Peyer's patch (tissue), 4 donors: ENCODE measurements at places on chromosomes 6 and 20. TPM values are rescaled to one million over a fixed set of nuclear protein-coding genes. Genes with fewer than 3 reads are reported as not detected.

Gene BPIFB2
- total RNA-seq, result not detected

Gene CST7
- total RNA-seq, result 4.2 TPM

Gene FGD2
- 46.9 TPM for total RNA-seq

Gene RSPO4
- total RNA-seq, result not detected

Gene HS3ST5
- not detected for total RNA-seq

Gene JPH2
- 1.2 TPM for total RNA-seq

Gene TGM2
- total RNA-seq, result 31.4 TPM

Gene RGS19
- 5.5 TPM for total RNA-seq

GRCh38 chr6:8086755-8087306 is 15.5 kb downstream of the EEF1E1 start:
- no peak for DNase-seq

- no peak for DNase-seq
Measured at GRCh38 chr20:35661053-35661452, 3.6 kb downstream of the CPNE1 start.

- DNase-seq, result no peak
Measured at GRCh38 chr6:8172530-8172929, 70.2 kb upstream of the EEF1E1 start.

GRCh38 chr20:49345524-49345923 is 67.7 kb upstream of the ZNFX1 start:
- no peak for DNase-seq

DNA sequence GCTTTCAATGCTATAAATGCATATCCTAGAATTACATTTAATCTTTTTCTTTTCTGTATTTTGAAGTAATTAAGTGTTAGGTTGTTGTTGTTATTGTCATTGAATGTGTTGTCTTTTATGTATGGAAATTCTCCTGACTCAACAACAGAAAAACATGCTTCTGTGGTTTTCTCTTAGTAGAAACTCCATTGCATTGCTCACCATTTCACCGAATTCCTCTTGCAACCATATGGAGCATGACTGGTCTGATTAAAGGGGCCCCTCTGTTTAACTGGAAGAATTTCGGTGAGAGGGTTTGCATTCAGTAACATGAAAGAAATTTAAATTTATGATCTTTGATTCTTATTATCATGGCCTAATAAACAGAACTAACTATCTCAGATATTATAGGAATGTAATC is 454.3 kb upstream of the JARID2 start:
- no peak for DNase-seq

GRCh38 chr20:48421547-48421946 is 406.3 kb downstream of the PREX1 start:
- DNase-seq, result no peak

DNA sequence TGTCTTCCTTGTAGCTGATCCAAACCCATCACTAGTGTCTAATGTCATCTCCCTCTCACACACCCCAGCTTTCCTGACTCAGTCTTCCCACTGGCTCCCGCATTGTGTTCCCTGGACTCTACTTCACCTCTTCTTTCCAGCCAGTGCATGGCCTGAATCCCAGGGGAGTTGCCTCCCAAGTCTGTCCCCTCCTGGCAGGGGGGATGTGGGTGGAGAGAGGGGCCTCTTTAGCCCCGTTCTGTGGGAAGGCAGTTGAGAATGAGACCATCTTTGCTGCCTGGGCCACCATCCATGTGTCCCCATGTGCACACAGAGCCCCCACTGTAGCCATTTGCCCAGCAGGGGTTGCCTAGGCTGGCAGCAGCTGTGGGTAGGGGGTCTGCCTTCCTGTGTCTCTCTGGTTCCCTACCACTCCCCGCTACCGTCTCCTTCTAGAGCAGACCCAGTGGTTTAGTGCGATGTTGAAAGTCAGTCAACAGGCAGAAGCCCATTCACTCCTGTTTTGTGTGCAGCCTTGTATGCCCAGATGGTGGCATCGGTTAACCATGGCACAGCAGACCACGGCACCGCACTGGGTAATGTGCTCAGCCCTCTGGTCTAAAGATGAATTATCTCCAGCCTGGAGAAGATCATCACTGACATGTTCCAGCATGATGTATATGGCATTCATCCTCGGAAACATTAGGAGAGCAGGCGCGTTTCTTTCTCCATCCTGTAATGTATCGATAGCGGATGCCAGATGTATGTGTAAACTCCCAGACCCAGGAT is 178.8 kb upstream of the SNX9 start:
- DNase-seq, result no peak

- no peak for DNase-seq
Measured at GRCh38 chr20:38931984-38932383, 5.8 kb downstream of the FAM83D start.

DNA sequence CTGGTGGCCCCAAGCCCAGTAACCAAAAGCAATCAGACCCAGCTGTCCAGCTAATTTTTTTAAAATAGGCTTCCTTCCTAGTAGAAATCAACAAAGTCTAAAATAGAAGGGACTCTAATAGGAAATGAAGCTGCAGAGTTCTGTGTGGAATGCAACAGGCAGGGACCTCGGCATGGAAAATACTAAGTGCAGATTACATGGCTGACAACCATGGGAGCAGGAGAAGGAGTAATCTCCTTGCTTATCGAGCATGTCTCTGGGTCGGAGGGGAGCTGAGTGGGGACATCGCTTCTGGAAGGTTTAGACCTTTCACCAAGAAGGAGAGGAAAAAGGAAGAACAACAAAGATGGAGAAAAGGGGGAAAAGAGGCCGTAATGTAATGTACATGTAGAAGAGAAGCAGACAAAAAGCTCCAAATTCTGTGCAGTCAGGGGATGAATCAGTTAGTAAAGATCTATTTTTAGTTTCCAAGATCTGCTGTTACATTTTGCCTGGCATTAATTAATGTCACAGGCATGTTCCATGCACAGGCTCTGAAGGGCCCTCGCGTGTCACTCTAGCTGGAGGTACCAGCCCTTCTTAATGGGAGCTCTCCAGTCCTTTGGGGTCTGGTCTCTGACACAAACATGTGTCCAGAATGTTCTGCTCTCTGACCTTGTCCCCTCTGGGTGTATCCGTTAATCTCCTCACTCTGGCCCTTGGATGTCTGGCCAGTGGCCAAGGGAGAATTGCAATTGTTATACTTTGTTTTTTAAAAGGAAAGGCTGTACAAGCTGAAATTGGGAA is 16.6 kb upstream of the ZNF831 start:
- DNase-seq, result no peak

- DNase-seq, result no peak
Measured at GRCh38 chr20:32495217-32495565, 89.9 kb downstream of the NOL4L start.

- no peak for DNase-seq
Measured at GRCh38 chr20:57879779-57880570, 170.2 kb upstream of the PMEPA1 start.

- no peak for DNase-seq
Measured at GRCh38 chr6:102039441-102039840, 645.9 kb downstream of the GRIK2 start.

DNA sequence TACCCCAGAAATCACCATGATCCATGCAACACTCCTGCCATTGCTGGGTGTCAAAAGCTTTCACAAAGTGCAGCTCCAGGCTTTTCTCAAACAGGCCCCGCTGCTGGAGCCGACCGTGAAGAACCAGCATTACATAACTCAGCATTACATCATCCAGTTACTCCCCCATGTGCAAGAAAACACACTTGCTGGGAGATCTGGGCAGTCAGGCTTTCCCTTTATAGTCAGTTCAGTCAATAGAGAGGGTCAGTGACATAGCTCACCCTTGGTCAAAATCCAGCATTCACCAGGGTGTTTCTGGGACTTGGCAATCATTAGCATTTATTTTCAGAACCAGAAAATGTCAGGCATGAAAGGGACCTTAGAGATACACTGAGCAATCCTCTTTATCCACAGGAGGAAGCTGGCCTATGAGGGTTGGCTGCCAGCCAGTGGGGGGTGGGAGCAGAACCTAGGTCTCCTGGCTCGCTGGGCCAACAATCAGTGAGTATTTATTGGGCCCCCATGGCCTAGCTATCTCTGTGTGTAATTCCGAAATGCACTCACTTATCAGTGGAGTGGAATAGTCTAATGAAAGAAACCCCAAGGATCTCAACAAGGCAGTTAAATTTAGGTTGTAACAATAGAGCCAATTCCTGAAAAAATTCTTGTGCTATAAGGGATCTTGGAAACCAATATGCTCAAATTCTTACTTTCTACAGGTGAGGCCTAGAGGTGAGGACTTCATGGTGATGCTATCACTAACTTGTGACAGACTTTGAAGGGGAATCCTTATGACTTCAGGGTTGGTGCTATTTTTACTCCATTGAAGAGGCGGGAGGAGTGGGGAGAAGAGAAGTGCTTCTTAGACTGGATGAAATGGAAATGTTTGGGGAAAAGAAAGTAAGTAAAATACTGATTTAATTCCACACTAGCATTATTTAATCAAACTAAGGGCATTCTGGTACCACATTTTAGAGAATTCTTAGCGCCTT is 54.6 kb downstream of the LYRM4 start:
- no peak for DNase-seq

DNA sequence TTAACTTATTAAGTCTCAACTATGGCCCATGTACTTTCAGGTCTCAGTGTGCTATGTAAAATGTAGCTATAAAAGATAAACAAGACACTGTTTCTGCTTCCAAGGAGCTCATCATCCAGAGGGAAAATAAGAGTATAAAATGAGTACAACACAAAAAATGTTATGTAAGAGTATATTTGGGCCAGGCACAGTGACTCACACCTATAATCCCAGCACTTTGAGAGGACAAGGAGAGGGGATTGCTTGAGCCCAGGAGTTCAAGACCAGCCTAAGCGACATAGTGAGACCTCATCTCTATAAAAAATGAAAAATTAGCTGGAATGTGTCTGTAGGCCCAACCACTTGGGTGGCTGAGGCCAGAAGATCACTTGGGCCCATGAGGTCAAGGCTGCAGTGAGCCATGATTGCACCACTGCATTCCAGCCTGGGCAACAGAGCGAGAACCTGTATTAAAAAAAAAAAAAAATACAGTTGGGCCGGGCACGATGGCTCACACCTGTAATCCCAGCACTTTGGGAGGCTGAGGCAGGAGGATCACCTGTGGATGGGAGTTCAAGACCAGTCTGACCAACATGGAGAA is 124.0 kb downstream of the EDN1 start:
- DNase-seq, result no peak

DNA sequence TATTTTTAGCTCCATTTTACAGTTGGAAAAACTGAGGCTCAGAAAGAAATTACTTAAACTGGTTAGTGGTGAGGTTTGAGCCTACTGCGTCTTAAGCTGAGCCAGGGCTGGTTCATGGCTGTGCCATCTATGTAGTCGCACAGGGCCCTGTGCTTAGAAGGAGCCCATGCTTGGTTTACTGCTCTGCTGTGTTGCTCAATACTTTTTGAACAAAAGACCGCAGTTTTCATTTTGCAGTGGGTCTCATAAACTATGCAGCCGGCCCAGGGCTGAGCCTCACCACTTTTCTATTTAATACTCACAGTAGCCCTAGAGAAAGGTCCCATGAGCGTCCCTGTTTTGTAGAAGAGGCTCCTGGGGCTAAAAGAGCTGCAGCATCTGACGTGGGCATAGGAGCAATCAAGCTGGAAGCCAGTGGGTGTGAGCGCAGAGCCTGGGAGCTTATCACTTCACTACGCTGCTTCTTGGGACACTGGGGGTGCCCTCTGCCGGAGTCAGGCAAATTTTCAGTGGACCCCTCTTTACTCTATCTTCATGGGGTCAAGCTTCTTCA is 501 bp downstream of the SIRPB2 start:
- DNase-seq, result no peak

DNA sequence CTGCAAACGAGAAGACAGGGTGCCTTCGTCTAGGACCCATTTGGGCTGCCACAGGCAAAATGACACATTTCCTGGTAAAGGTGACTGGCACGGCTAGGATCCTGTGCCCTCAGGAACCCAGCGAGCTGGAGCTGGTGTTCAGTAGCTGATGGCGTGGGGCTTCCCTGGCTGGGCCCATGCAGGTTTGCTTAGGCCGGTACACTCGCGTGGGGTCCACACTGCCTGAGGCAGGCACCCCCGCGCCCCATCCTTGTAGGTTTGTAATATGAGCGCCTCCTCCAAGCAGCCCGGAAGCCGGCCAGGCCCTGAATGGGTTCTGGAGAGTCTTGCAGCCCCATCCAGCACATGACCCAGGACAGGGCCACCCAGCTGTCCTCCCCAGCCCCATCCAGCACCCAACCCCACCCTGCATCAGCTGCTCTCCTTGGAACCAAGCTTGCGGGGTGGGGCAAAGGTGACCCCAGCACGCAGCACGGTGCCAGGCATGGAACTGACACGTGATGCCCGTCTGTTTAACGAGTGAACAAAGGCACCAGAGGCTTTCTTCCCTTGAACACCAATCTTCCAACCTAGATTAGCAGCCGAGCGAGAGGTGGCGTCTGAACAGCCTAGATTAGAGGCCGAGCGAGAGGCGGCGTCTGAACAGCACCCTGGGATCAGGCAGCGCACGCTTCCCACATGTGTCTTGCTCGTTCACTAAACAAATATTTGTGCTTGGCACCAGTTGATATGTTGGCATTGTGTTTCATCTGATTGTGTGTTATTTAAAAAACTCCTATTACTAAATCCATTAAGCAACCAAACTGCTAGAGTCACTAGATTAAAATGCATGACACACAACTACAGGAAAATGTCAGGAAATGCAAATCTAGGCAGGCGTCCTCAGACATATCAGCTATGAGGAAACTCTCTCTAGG is 112.1 kb downstream of the DLL1 start:
- peak; percentile 72 for DNase-seq
